ENCODE measurements at places on chromosomes 2 and 18. TPM values are rescaled to one million over a fixed set of nuclear protein-coding genes. Genes with fewer than 3 reads are reported as not detected.
A peak's percentile ranks its signal among the peaks of the same experiment; 100 is the strongest.

The TCF23 gene
- total RNA-seq: not detected

The G6PC2 gene
- not detected for total RNA-seq

The DPYSL5 gene
- total RNA-seq: not detected

The RAPH1 gene
- 67.8 TPM for total RNA-seq

The WNT10A gene
- total RNA-seq: under 0.01 TPM

The MOCOS gene
- 0.34 TPM for total RNA-seq

The RAB6C gene
- total RNA-seq: not detected

DNA sequence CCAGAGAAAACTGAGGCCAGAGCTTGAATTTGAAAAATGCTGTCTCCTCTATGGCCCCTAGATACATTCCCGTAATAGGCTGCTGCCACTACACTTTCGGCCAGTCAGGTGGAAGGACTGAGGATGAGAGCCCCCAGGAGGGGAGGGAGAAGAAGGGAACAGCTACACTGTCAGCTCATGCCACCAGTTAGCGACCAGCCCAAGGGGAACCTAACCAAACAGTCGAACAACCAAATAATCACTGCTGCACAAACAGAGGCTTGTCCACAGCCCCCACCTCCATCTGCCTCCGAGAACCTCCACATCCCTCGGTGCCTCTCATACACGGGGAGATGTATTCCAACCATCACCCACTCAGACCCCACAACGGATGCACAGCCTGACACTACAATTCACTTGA is 7.3 kb downstream of the ZNF516 start:
- DNase-seq: no peak

DNA sequence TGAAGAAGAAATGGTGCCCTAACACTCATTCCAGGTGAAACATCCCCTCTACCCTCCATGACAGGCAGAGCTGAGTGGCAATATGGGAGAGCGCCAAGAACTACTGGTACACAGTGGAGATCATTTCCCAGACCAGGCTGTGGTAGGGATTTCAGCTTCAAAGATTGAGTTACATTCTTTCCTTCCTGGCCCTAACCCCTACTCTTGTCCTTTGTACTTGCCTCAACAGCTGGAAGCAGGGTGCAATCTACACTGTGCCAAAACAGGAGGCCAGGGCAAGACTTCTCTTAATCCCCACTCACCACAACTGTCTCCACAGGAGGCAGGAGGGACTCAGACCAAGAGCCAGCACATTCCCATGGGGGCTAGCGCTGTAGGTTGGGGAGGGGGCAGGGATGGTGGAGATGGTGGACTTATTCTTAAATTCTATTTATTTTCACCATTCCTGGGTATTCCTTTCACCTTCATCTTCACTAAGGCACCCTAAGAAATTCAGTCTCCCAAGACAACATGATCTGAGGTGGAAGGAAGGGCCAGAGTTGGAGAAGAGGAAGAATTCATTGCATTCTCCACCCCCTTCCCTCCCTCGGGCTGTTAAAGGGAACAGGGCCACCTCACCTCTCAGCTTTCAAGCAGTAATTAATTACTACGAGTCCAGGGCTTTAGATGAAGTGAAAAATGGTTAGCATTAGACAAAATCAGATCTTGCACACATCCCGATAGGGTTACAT is 65.9 kb downstream of the AAK1 start:
- DNase-seq: no peak

GRCh38 chr2:39069136-39069515 is 51.7 kb downstream of the SOS1 start:
- peak; percentile 6 for DNase-seq

DNA sequence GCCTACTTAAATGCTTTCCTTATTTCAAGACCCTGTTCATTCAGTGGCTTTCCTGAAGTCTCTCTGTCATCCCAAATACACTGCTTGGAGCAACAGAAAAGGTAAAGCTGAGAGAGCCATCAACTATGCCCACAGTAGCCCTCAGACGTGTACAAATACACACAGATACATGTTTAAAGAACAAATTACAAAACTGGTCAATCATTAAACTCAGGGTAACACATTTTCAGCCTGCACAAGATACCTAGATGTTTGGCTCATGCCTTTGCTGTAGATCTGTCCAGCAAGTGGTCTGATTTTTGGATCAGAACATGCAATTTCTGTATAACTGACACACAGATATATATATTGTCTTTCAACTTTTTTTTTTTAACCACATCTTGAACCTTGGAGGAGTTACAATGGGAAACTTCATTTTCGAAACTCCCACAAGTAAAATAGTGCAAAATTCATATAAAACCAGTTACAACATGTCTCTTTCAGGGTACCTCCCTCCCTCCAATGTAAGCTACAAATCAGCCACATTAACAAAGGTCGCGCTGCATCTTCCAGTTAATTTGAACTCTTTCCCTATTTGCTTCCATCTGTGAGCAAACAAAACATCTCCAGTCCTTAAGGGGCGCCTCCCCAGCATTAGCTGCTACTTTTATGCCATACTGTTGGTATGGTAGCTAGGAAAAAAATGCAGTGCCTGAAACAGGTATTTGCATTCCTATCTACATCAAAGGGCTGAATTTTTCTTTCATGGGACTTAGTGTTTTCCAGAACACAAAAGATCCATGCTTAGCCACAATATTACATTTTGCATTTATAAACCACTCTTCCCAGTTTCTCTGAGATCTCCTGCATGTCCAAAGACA is 311.9 kb downstream of the NRXN1 start:
- DNase-seq: no peak

Data from dermis blood vessel endothelial cell (primary cell).